BE2C (cell line): ENCODE measurements at places on chromosomes 11 and 22.

GRCh38 chr22:35589071-35589755 lies 27.9 kb downstream of the MB start:
- DNase-seq = peak; percentile 48

GRCh38 chr11:13038366-13038765 lies 29.2 kb downstream of the RASSF10 start:
- DNase-seq = no peak

- no peak for DNase-seq
Measured at GRCh38 chr11:74476536-74476935, 9.2 kb upstream of the KCNE3 start.

GRCh38 chr11:67541198-67541597 lies 18.0 kb upstream of the CABP2 start:
- no peak for DNase-seq

- DNase-seq = no peak
Measured at GRCh38 chr11:125921042-125921441, 16.7 kb downstream of the DDX25 start.

DNA sequence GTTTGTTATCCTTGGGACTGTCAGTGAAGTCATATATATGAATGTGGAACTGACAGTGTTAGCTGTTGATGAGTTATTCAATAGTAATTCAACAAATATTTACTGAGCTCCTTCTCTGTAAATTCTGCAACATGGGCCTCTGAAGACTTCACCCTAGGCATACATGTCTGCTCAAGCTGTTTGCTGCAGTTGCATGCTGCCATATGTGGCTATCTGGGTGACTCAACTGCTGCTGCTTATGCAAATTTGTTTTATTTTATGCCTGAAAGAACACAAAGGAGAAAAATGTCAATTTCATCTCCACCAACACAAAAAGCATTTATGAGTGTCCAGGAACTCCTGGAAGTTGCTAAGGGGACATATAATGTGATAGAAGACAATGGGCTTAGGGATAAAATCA lies 417.6 kb downstream of the AASDHPPT start:
- DNase-seq = no peak

DNA sequence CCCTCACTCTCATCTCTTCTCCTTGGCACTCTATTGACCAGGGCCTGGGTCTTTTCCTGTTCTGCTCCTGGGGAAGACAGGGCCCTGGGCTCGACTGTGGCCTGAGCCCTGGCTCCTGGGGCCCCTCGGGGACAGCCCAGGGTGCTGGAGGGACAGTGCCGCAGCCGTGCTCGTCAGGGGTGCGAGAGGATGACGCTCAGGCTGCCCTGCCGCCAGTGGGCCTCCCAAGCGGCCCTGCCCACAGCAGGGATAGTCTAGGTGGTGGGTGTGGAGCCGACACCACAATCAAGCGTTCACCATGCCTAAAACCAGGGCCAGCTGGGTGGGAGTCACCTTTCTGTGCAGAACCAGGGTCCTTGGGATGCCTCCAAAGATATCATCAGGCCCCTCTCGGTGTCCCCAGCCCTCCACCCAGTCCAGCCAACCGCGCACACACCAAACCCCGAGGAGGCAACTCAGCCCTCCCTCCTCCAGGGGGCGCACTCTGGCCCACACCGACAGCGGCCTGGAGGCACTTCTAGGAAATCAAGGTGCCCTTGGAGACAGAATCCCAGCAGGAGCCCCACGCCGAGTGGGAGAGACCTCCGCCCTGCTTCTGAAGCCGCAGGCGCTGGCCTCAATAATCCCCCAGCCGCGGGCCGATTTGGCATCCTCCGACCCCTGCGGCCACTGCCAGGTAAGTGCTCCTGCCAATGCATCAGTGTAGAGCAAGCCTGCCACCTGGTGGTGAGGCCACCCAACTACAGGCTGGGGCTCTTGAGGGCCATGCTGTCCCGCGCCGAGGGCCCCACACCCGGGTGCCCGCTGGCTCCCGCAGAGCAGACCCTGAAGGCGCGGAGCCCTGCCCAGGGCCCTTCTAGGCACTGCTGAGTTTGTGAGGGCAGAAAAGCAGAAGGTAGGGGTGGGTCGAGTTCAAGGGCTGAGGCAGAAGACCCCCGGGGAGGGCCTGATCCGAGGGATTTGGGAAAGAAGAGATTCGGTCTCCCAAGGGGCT lies 496.4 kb downstream of the BUD13 start:
- peak; percentile 91 for DNase-seq

DNA sequence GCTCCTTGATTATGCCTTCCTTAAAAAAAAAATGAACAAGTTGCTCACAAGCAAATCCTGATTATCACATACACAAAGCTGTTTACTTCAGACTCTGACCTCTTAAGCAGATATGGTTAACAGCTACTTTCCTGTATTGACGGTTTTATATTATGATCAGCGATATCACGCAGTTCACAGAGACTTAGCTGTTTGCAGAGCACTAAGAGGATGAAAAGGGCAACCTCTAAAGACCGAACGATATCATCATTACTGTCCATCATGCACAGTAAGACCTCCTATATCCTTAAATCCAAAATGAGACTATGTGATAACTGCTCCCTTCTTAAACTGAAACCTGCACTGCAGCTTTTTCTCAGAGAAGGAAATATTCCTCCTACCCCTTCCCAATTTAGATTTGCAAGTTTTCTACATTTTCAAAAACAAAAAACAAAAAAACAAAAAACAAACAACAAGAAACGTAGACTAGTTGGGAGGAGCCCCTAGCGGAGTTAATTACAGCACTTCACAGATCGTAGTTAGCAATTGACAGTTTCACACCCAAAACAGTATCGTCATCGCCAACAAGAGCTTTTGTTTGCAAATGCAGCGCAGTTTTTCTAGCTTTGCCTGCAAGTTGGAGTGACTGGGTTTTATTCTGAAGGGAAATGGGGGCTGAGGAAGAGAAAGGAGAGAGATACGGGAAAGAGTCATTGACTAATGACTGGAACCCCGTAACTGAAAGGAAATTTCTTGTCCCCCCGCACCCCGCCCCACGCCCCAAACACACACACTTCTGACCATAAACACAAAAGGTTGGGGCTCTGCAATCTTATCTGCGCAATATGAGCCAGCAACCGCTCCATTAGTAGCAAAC lies 1.2 kb downstream of the DDX6 start:
- DNase-seq = no peak

DNA sequence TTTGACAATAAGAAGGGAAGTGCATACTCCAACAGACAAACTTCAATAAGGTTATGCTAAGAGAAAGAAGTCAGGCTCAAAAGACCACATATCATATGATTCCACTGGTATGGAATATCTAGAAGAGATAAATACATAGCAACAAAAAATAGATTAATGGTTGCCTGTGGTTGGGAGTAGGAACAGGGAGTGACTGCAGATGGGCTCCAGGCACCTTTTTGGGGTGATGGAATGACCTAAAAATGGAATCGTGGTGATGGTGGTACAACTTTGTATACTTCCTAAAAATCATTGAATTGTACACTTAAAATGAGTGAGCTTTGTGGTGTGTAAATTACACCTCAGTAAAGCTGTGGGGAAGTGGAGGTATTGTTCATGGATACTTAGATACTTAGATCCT lies 29.0 kb upstream of the RAG2 start:
- DNase-seq = no peak

DNA sequence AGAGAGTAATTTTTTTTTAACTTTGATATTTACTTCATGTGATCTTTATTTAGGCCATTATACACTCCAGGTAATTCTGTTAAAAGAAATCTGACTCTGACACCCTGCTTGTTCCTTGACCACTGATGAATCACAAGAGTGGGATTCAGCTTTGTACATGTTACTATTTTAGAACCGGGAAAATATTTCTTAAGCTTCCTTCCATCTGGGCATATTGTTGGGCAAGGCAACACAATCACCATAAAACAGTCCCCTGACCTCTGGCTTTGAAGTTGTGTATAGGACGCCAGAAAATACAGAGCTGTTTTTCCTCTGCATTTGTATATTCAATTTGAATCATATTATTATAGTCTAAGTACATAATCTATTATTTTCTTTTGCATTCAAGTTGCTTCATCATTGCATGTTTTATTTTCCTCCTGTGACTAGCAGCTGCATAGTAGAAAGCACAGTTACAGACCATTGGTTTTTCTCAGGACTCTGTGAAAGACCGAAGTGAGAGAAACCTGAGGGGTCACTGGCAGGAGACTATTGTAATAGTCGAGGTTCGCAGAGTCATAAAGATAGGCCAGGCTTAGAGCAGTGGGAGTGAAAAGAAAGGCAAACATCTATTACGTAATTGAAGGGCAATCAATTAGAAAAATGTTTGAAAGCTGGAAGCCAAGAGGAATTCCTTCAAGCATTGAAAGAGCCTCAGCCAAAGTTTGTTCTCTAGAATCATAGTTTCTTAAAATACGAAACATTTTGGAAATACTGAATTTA lies 51.8 kb upstream of the SLC36A4 start:
- DNase-seq = no peak

DNA sequence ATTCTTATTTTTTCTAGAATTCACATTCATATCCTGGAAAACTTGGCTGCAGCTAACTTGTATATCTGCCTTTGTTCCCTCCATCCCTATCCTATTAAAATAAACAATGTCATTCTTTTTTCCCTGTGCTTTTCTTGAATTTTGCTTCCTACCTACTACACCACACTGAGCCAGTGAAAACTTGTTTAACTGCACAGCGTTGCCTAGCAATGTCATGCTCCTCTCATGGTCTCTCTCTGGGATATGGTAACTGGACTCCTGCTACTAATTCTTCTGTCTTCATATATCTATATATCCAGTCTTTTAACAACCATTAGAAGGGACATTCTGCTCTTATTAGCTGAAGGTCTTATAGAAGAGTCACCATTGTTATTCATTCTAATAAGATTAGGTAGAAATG lies 434.4 kb downstream of the METTL15 start:
- DNase-seq = no peak

- DNase-seq = no peak
Measured at GRCh38 chr22:49518436-49518970, 309.2 kb downstream of the BRD1 start.

DNA sequence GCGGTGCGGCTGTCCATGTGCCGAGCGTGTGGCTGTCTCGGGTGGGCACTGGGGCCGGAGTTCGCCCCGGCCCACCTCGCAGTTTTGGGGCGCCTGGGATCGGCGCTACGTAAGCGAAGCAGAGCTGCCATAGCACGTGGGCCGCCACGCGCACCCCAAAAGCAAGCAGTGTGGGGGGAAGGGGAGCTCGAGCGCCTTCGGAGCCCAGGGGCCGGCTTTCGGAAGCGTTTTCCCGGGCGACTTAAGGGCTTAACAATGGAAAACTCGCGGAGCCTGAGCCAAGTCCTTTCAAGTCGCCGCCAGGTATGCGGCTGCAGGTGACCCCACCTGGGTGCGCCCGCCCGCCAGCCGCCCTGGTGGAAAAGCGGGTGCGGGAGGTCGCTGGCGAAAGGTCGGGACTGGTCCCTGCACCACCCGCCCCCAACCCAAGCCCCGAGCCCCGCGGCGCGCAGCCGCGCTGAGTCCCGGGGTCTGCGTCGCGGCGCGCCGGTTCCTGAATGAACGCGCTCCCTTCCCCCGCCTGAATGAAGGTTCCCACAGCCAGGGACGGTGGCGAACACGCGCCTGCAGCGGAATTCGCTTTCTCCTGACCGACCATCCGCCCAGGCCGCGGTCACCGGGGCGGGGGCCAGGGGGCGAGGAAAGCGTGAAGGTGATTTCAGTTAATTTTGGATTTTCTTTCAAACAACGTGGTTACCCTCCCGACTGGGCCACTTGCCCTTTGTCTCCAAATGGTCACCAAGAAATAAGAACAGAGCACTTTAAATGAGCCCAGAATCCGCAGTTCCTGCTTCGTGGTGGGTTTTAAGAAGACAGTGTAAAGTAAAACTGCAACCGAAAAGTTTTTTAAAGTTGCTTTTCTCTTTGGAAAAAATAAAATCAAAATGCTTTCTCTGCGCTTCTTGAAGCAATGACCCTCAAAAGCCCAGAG lies 2.8 kb upstream of the CCND1 start:
- DNase-seq = peak; percentile 74

DNA sequence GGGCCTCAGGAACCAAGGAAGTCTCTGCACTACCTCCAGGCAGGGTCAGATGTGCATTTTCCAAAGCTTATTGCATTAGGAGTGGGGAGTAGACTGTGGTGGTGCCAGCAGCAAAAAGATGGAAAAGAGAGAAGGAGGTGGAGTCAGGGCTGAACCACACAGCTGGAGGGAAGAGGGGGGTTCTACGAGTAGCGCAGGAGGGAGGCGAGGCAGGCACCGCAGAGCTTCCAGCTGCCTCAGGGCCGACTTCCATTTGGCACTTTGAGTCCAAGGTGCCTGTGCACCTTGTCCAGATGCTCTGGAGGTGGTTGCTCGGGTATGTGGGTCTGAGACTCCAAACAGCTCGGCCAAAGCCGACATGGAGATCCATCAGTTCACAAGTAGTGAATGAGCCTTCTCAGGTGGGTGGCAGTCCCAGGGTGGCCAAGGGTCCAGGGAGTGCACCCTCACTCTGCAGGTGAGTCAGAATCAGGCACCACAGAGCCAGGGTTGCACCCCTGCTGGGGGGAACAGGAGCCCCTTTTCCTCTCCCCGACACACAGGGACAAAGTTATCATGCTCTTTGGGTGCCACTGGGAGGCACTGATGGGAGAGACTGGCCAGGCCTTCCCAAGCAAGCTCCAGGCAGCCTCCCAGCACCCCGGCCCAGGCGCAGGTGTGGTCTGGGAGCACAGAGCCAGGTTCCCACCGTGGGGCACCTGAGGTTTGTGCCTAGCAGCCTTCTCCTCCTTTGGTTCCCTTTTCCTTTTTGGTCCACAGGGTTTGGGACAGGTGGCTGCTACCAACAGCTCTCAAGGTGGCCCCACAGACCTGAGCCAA lies 30.2 kb downstream of the GGT5 start:
- no peak for DNase-seq

DNA sequence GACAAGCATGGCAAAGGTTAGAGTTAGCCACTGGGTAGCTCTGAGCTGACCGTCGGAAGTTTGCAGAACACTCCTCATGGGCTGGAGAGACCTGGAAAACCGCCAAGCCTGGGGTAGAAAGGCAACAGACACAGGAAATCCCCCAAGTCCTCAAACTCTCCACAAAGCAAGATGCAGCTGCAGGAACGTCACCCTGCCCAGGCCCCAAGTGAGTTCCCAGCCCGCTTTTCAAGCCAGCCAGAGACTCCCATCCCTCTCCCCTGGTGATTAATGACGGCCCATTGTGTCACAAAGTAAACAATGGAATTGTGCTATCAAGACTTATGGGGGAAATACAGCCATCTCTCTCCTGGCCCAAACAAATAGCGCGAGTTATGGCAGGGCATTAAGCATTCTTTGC lies 633.0 kb downstream of the TBC1D22A start:
- DNase-seq = no peak
